Activated CD4-positive, alpha-beta T cell treated with anti-CD3 and anti-CD28 coated beads for 36 hours (primary cell): ENCODE measurements at places on chromosomes 5 and 9.

DNA sequence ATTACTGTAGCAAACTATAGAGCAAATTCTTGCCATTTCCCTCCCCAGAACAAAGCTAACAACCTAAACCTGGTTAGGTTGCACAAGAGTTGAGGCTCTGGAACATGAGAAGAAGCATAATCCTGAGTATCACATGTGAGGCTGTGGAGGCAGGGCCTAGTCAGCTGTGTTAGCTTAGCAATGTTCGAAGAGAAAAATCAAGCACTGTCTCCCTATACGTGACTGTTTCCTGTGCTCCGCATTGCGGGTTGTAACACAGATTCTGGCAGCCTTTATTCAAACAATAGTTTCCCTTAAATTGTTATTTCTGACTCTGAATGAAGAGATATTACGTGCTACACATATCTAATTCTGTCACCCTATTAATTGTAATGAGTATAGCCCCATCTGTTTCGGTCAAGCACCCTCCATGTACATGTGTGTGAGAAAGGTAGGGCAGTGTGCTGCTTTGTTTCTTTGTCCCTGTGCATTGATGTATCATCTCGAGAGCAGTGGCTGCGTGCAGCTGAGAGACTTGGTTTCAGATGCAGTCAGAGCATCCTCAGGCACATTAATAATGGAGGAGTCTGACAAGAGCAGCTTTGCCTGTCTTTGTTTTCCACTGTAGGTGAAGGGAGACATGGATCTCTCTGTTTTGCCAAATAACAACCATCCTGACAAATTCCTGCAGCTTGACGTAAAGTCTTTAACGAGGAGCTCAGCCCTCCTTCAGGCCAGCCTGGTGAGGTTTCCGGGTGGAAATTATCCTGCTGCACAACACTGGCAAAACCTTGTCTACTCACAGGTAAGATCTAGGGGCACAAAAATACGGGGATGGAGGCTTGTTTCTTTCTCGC, at the start of gene MINAR2:
Gene MINAR2, plus strand, starts transcription at position 523 of the 836 bp plus-strand sequence. Its CDS starts 97 bp downstream, at position 620.
- no peak for DNase-seq

GRCh38 chr5:128144491-128144890, 60.9 kb downstream of the SLC12A2 start:
- DNase-seq, result no peak

- DNase-seq, result peak; percentile 66
Observed at GRCh38 chr5:180126716-180127681, 55.4 kb upstream of the RNF130 start.

DNA sequence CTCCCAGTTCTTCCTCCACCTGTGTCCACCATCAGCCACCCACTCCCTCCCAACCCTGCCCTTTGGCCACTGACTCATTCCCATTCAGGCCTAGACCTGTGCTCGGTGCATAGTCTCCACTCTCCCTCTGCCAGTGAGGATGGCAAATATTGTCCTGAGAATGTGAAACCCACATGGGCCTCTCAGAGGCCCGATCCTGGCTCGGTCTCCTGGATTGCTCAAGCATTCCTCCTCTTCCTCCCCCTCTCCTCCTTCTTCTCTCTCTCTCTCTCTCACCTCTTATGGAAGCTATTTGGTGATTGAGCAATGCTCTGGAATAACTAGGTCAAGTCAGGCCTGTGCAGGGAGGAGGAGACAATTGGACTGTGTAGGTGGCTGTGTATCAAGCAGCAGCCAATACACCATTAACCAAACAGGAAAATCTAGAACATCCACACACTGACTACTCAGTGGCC, 99.9 kb downstream of the KLF4 start:
- no peak for DNase-seq

GRCh38 chr5:139148986-139149385, 49.2 kb downstream of the SIL1 start:
- no peak for DNase-seq

GRCh38 chr5:53446908-53447307, 33.5 kb upstream of the FST start:
- no peak for DNase-seq

- DNase-seq, result no peak
Observed at GRCh38 chr9:80804873-80805272, 884.5 kb downstream of the TLE1 start.

DNA sequence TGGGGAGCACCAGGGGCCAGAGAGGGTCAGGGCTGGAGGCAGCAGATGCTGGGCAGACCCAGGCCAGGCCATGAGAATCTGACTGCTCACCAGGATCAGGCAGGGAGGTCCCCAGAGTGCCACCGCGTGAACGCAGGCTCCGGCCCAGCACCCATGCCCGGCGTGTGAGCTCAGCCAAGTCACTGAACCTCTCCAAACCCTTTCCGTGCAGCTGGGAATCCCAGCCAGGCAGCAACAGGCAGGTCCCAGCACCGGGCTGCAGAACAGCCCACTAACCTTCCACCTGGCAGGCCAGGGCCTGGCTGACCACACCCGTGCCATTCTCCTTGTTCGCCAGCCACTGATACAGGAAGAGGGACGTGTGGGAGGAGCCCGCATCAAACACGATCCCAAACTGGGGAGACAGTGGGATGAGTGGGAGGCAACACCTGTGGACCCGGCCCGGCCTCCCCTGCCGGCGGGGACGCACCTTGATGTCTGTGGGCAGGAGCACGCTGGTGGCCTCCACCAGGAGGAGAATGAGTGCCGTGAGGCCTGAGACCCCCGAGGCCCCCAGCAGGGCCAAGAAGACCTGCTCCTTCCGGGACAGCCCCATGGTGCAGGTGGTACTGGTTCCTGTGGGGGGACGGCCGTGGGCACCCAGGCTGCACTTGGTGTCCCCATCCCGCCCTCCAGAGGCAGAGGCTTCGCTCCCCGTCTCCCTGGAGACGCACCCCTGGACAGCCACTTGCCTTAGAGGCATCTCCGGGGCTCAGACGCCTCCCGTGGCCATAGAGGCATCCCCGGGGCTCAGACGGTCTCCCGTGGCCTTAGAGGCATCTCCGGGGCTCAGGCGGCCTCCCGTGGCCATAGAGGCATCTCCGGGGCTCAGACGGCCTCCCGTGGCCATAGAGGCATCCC, 3.2 kb downstream of the ENTPD8 start:
- no peak for DNase-seq

DNA sequence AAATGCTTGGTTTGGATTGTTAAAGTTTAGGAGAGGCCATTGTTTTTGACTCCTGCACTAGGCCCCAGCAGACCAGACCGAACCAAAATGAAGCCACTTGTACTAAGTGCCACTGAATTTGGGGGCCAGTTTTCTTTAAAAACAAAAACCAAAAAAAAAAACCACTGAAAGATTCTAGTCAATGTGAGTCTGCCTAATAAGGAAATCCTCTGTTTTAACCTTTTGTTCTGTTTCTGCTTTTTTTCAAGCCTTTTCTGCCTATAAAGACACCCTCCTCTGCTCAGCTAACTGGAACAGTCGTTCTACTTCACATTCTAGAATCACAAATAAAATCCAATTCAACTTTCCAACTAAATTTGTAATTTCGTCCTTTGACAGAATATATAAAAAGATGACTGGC, 64.9 kb downstream of the SERINC5 start:
- no peak for DNase-seq

- DNase-seq, result no peak
Observed at GRCh38 chr9:110512817-110513216, 66.7 kb downstream of the SVEP1 start.

DNA sequence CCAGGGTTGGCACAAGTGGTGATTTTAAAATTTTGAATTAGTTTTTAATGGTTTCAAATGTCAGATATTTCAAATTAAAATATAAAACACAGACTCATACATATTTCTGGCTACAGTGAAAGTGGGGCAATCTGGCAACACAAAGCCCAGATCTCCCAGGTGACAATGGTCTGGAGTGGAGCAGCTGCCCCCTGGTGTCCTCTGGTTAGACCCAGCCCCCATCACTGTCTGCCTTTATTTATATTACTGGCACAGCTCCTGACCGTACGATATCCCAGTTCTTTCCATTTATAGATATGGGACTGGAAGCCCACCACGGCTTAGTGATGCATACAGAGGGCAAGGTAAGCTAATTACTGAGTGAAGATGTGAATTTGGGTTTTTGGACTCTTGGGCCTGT, 37.3 kb downstream of the MACIR start:
- no peak for DNase-seq

GRCh38 chr5:176739461-176740051, 70.8 kb upstream of the UNC5A start:
- DNase-seq, result no peak

DNA sequence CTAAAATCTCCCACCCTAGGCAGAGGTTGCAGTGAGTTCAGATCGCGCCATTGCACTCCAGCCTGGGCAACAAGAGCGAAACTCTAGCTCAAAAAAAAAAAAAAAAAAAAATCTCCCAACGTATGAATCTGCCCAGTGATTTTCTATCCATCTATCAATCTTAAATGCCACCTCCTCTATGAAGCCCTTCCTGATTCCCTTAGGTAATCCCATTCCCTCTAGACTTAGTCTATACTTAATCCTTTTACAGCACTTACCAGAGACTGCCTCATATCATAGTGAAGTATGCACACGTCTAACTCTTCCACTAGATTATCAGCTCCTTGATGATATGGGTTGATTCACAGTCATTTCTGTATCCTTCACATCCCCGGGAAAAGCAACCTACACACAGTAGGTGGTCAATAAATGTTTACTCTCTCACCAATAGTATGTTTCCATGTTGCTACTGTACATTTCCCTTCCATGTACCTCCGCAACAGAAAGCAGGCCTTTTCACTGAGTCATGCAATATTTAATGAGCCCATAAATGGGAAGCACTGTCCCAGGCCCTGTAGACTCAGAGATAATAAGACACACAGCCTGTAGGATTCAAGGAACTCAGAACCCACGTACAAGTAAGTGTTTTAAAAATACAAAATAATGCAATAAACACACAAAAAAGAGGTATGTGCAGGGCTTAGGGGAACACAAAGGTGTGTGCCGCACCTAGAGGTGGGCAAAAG, 1.2 kb downstream of the DROSHA start:
- DNase-seq, result no peak

DNA sequence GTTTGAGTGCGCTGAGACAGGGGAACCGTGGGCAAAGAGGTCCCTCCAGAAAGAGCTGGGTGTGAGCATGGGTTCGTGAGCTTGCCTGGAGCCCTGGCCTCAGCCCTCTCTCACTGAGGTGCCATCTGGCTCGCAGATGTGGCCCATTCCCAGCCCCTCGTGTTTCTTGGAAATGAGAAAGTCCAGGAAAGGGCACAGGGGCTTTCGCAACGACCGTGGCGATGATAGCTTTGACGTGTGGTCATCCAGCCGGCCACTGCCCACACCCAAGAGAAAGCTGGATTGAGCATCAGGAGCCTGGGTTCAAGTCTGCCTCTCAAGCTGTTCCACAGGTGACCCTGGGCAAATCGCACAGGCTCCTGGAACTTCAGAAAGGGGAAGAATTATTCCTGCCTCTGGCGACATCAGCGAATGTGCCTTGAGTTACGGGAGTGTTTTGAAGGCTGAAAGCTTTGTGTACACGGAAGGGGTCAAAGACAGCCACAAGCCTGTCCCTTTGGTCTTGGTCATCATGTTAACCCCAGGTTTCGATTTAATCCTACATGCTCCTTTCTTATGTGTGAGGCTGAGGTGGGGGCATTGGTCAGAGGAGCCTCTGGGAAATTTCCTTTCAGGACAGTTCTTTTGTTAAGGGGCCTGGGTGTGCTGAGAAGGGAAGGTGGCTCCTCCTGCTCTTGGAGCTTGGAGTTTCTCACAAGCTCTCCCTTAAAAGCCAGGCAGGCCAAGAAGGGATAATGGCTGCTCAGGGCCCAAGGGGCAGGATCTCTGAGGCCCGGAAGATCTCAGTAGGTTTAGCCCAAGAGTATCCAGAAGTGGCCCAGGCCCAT, 41.7 kb upstream of the IL17B start:
- DNase-seq, result no peak

- DNase-seq, result no peak
Observed at GRCh38 chr5:102722931-102723330, 32.2 kb upstream of the PAM start.

GRCh38 chr9:130901498-130902203, 5.0 kb upstream of the QRFP start:
- no peak for DNase-seq

GRCh38 chr5:83993803-83994202, 273.1 kb upstream of the HAPLN1 start:
- no peak for DNase-seq

- DNase-seq, result peak; percentile 78
Observed at GRCh38 chr5:133240425-133241091, 188.7 kb downstream of the HSPA4 start.

- DNase-seq, result no peak
Observed at GRCh38 chr5:110815916-110816605, 77.3 kb downstream of the SLC25A46 start.

- DNase-seq, result no peak
Observed at GRCh38 chr5:80820685-80821084, 139.5 kb upstream of the RASGRF2 start.

GRCh38 chr9:137649553-137649952, 30.7 kb downstream of the EHMT1 start:
- DNase-seq, result no peak

DNA sequence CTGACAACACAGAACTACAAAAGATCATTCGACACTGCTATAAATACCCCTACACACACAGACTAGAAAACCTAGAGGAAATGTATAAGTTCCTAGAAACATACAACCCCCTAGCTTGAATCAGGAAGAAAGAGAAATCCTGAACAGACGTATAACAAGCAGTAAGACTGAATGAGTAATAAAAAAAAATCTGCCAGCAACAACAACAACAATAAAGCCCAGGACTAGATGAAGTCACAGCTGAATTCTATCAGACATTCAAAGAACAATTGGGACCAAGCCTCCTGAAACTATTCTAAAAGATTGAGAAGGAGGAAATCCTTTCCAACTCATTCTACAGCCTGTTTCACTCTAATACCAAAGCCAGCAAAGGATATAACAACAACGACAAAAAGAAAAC, 68.2 kb upstream of the SLIT3 start:
- DNase-seq, result no peak

DNA sequence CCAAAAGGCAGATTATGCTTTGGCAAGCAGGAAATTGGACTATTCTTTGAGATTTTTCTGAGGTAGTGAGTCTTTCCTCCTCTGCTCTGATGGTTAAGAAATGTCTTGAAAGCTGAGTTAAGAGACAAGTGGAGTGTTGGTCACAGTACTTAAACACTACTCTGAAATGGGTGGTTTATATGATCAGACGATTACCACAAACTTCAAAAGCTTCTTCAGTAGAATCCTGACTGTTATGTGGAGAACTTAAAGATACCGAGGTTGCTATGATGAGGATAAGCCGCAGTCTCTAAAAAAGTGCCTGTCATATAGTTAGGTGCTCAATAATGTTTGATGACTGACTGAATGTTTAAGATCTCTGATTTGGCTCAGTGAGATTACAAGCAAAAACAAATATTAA, 24.3 kb downstream of the GCNT4 start:
- no peak for DNase-seq
